Cardiac muscle cell (in vitro differentiated cells and primary cell): ENCODE measurements at places on chromosomes 3 and 15. TPM values are rescaled to one million over a fixed set of nuclear protein-coding genes. Genes with fewer than 3 reads are reported as not detected.
A peak's percentile ranks its signal among the peaks of the same experiment; 100 is the strongest.

- no peak for DNase-seq
These were observed 599.9 kb downstream of the RBMS3 start for GRCh38 chr3:29880809-29881208.

DNA sequence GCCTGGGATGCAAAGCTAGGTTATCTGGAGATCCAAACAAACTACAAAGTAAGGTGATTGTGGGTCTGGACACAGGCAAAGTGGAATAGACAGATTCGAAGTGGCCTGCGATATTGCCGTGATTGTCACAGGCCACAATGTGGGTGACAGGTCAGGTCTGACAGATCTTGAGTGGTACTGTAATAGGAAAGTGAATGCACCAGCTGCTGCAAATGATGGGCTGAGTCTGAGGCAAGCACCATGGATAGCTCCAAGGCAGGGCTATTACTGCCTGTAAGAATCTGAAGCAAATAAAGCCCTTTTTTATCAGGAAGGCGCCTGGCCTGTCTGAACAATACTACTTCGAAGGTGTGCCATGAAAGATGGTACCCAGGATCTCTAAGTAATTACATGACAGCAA, 10.0 kb downstream of the ARMC8 start:
- peak; percentile 67 for DNase-seq

- no peak for DNase-seq
These were observed 31.5 kb upstream of the LAMP3 start for GRCh38 chr3:183193762-183194689.

GRCh38 chr15:51888593-51889195, 59.2 kb downstream of the TMOD3 start:
- DNase-seq = peak; percentile 44

- DNase-seq = no peak
These were observed 805.8 kb downstream of the NAALADL2 start for GRCh38 chr3:175664911-175665310.

DNA sequence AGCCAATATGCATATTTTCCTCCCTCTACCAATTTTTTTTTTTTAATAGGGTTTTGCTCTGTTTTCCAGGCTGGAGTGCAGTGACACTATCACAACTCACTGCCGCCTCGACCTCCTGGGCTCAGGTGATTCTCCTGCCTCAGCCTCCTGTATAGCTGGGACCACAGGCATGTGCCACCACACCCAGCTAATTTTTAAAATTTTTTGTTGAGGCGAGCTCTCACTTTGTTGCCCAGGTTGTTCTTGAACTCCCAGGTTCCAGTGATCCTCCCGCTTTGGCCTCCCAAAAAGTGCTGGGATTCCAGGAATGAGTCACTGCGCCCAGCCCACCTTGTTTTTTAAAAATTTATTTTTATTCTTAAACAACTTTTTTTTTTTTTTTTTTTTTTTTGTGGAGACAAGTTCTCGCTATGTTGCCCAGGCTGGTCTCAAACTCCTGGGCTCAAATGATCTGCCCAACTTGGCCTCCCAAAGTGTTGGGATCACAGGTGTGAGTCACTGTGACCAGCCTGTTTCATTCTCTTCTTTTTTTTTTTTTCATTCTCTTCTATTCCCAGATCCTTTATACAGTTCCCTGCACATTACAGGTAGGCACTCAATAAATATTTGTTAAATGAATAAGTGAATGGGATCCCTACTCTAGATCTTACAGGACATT, 40.5 kb upstream of the PIK3CB start:
- no peak for DNase-seq

- no peak for DNase-seq
These were observed 100.8 kb upstream of the SOX2 start for GRCh38 chr3:181610973-181611265.

DNA sequence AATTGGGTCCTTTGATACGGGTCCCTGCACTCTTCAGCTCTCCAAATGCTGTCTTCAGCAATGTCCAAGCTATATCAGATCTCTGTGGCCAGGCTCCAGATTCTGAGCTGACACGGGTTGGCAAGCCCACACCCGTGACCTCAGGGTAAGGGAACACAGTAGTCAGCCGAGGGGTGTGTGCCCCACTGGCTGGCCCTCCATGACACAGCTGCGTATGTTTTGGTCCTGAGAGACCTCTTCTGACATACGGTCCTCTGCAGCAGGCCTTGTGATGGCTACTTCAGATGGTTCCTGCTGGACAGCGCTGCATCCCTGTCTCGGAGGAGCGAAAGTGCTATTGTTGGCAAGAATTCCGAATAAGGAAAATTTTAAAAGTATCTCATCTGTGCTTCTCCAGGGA, 85.2 kb upstream of the ADAMTS17 start:
- no peak for DNase-seq

The PARP15 gene
- not detected in 2 replicates for total RNA-seq

The GPR149 gene
- total RNA-seq = not detected in 2 replicates

The DNAJC19 gene
- 48.4 and 48.8 TPM in 2 replicates for total RNA-seq

The EID1 gene
- 355 and 409 TPM in 2 replicates for total RNA-seq
